ENCODE measurements at places on chromosomes 3 and 15.

- DNase-seq = no peak
These were observed 12.6 kb upstream of the SLMAP start for GRCh38 chr3:57743496-57743895.

- no peak for DNase-seq
These were observed 25.6 kb downstream of the CDCP1 start for GRCh38 chr3:45120359-45121158.

DNA sequence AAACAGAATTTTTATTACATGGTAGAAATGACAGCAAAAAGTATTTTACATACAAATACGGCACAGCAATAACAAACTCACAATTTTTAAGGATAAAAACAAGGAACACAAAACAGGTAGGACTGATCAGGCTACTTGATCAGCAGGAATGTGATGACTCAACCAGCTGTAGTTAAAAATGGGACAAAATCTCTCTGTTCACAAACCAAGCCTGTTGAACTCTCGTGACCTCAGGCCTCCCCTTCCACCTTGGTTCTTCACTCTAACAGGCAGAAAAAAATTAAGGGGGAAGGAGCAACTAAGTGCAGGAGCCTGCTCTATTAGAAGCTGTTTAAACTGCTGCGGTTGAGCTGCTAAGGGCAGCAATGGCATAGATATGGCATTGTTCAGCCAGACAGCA lies 18.7 kb downstream of the FBXL22 start:
- no peak for DNase-seq

GRCh38 chr3:110178965-110179364 lies 841.6 kb upstream of the DPPA4 start:
- no peak for DNase-seq

DNA sequence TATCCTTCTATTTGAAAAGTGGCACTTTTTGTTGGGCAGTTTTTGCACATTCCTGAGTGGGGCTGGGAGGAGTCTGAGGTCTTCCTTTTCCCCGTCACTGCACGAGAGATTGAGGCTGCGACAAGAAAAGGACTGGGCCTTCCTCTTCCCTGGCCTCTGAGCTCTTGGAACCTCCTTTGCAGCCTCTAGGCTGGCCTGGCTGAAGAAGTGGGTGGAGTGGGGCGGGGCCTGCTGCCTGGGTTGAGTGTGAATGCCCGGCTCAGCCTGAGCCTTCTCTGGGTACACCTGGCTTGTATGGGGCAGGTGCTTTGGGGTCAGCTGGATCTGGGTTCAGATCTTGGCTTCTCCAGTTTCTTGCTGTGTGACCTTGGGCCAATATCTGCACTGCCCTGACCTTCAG lies 43.1 kb downstream of the PLXNA1 start:
- no peak for DNase-seq

DNA sequence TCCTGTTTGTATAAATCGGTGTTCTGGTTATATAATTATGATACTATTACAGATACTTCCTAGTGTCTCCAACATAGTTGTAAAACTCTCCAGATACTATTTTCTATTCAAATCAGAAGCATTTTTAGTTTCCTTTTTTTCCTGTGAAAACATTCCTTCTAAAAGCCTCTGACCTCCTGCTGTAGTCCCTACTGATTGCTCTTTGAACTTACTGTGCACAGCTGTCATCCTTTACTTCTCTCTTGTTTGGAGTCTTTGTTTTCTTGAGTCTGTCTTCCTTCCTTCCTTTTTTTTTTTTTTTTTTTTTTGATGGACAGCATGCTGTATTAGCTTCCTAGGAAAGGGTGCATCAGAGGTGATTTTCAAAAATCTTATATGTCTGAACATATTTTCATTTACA lies 28.9 kb downstream of the NR2C2 start:
- DNase-seq = no peak

DNA sequence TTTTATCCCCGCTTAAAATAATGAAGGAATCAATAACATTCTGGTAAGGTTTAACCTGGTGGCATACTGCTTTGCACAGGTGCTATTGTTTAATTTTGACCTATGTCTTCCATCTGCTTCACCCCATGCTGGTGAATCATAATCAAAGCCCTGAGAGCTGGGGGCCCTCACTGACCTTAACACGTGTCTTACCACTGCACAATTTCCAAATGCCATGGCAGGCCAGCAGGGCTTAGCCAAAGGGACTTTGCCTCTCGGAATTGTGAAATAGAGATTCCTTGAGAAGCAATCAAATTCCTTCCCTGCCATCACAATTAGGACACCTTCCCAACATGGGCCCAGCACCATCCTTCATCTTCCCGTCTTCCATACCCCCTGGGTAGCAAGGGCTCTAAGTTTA lies 242.6 kb upstream of the THBS1 start:
- DNase-seq = no peak

DNA sequence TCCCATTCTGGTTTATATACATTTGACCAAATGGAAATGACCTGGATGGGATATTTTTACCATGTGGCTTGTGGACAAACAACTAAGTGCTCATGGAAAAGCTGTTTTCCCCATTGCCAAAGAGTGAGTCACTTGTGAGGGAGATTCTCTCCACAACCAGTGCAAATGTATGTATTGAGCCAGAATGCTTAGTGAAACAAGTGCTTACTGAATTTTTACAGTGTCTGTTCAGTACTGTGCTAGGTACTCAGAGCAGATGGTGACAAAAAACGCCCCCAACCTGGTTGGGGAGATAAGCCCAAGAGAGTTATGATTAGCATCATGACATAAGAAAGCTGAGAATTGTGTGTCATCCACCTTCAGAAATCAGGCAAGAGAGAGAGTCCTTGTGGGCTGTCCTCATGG lies 2.3 kb downstream of the CHP1 start:
- no peak for DNase-seq

- DNase-seq = no peak
These were observed 12.5 kb downstream of the SPINK8 start for GRCh38 chr3:48320996-48321395.

Data from stimulated activated CD4-positive, alpha-beta T cell treated with anti-CD3 and anti-CD28 coated beads, Interleukin-1b, Interleukin-23, amount 100 ng/mL, for 1 hour (primary cell).